ENCODE measurements at places on chromosomes 2 and 18.

DNA sequence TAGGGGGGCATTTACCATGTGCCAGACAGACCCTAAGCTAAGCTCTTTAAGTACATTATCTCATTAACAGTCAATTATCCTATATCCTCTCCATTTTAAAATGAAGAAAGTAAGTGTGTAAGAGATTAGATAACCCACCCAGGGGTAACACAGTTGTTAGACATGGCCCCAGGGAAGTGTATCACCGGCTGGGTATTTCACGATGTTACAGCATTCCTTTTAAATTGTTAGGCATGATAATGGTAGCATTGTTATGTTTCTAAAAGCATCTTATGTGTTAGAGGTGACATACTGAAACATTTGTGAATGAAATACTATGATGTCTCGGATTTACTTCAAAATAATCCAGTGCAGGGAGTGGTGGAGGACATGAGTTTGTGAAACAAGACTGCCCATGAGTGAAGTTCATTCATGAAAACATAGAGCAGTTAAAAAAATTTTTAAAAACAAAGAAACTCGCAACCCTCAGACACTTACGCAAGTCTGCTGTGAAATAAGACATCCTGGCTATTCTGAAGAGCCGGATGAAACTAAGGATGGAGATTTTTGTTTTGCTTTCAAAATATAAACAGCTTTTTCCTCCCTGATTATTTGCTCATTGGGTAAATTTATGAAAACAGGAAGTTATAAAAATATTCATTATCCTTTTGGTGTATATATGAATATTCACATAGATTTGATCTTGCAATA lies 54.9 kb downstream of the IL1RL2 start:
- no peak for DNase-seq

- DNase-seq, result peak; percentile 27
Observed at GRCh38 chr18:43571078-43571689, 293.9 kb upstream of the SYT4 start.

- no peak for DNase-seq
Observed at GRCh38 chr2:207955456-207955855, 69.9 kb downstream of the PLEKHM3 start.

- DNase-seq, result no peak
Observed at GRCh38 chr18:37218022-37218590, 347.5 kb downstream of the CELF4 start.

- no peak for DNase-seq
Observed at GRCh38 chr2:165857876-165858275, 63.8 kb upstream of the GALNT3 start.

DNA sequence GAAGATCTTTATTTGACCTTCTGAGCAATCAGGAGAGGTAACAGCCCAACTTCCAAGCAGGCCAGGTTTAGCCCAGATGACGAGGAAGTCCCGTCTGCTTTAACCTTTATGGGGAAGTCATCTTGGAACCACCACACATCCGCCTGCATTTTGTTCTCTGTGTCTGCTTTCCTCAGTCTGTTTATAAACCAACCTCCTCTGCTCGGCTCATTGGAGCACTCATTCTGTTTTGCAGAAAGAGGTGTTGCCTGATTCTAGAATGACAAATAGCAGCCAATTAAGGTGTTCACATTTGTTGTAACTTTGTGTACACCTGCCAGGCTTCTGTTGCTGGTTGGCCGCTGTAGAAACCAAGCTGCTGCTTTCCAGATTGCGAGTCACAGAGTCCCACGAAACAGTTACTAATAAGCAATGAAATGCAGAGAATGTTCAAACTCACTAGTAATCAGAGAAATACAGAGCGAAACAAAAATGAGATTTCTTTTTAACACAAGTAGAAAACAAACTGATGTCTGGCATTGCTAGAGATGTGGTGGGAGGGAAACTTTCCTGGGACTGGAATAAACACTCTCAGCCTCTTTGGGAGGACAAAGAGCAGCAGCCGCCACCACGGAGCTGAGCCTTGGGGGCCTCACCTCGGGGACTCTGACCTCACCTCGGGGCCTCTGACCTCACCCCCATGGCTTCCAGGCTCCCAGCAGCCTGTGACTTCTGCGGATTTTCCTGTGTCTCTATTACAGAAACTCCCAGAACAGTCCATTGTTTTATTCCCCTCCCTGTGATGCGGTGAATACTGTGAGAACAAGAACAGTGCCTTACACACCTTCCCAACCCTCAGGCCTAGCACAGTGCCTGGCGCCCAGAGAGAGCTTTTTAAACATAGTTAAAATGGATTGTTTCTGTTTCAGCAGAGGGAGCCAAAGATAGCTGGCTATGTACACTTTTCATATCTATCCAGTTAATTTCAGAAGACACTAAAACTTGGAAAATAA lies 64.0 kb downstream of the MBP start:
- DNase-seq, result no peak

DNA sequence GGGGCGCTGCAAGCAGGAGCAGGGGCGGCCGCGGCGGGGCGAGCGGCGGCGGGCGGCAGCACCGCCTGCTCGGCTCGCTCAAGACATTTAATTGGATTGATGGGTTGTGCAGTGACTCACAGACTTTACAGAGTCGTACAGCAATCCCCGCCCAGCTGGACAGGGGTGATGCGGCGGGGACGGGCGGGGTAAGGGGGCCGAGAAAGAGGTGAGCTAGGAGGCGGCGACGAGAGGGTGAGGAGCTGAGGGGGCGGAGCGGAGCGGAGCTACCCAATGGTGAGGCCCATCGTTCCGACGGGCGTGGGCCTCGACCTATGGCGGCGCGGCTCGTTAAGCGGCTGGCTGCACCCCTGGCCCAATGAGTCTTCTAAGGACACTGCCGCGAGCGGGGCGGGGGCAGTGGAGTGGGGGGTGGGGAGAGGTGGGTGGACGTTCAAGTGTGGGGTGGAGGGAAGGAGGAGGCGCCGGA lies 97.1 kb upstream of the SERTAD2 start:
- peak; percentile 100 for DNase-seq

DNA sequence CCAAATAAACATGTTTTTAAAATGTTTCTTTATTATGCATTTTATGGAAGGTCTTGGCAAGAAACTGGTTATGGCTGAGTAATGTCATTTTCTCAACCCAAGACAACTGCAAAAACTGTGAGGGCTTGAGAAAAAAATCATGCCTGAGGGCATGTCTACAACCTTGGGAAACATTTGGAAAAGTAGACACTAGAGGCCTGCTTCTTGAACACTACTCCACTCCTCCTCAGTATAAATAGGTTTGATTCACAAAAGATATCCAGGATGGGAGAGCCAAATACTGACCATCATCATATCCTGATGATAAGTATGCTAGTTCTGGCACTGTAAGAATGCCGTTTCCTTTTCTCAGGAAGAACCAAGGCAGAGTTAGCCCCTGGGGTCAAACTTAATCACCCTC lies 71.1 kb downstream of the OSR1 start:
- DNase-seq, result no peak

DNA sequence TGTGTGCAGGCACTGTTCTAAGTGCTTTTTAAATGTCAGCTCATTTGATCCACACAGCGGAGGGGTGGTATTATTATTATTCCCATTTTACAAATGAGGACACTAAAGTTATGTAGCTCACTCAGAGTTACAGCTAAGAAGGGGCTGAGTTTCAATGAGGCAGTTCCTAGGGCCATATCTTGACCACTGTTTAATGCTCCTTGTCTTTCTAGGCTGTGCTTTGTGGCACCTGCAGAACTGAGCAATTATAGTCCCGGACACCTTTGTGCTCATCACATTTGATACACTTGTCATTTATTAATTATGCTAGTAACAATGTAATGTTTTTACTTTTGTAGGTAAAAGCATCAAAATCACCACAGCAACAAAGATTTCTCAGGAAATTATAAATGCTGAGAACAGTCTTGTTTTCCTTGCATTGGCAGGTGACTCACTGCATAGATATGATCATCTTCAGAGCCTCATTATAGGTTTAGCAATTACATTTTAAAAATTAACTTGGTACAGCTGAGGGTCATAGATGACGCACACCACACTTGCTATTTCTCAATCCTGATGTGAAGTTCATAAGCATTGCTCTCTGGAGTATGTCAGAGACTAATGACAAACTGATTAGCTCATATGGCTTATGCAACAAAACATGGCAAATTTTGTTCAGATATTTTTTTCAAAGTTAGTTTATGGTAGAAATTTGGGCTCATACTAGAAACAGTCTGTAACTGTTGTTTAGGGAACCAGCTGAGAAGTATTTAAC lies 366.8 kb downstream of the TGIF1 start:
- no peak for DNase-seq

DNA sequence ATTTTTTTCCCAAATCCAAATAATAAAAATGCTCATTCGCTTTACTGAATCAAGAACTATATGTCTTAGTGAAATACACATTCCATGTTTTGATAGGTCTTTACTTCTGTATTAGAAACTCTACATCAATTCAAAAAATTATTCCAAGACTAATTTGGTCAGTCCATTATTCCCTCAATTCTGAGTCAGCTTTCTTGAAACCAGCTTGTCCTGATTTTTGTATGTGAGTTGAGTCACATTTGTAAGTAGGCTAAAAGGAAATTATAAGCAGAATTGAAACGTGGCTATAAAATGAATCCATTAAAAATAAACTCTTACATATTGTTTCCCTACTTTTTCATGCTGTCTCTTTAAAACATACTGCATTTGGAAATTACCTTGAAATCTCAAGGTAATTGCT lies 113.0 kb downstream of the DNER start:
- no peak for DNase-seq

- no peak for DNase-seq
Observed at GRCh38 chr2:220410296-220410695, 782.9 kb downstream of the SLC4A3 start.

- DNase-seq, result no peak
Observed at GRCh38 chr2:104845552-104845931, 8.4 kb upstream of the POU3F3 start.

- no peak for DNase-seq
Observed at GRCh38 chr2:79128406-79128805, 8.1 kb downstream of the REG1A start.

- DNase-seq, result no peak
Observed at GRCh38 chr18:68219274-68219673, 495.6 kb downstream of the TMX3 start.

DNA sequence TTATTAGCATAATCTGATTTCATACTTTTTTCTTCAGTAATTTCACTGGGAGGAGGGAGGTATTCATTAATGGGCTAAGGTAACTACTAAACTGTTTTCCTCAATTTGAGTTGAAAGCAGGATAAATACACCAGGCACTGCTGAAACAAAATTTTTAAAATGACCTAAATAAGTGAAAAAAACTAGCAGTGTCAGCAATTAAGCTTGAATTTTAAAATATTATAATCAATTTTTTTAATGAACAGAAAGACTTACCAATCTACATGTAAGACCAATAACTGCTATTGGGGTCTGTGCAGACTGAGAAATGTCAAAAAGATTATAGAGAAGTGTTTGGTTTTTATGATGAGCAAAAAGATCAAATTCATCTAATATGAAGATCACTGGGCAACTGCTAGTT lies 68.4 kb downstream of the ORC4 start:
- no peak for DNase-seq

- no peak for DNase-seq
Observed at GRCh38 chr18:8247700-8248099, 361.5 kb upstream of the RAB12 start.

DNA sequence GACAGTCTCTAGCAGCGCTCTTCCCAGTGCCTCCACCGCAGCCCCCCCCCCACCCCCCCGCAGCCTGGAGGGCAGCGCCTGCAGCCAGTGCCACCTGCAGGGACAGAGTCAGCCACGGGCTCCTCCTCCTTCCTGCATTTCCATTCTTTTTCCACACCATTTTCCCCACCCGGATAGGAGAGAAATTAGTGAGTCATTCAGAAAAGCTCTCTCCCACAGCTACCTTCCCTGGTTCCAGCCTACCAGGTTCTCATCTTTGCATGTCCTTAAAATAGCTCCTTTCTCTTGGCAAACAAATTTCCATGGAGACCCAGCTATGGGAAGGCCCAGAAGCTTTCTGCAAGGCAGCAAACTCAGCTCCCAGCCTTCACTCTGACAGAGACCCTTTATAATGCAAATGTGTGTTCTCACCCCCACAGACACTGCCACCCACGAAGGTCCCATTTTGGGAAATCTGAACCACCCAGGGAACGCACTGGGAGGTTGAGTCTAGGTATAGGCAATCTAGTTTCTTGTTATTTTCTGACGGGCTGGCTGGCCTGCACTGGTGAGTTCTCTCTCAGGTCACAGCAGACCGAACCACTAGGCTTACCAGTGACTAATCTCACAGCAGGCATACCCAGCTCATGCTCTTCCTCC lies 41.8 kb upstream of the ATG16L1 start:
- no peak for DNase-seq

GRCh38 chr18:56789004-56789888 lies 138.1 kb downstream of the WDR7 start:
- no peak for DNase-seq

DNA sequence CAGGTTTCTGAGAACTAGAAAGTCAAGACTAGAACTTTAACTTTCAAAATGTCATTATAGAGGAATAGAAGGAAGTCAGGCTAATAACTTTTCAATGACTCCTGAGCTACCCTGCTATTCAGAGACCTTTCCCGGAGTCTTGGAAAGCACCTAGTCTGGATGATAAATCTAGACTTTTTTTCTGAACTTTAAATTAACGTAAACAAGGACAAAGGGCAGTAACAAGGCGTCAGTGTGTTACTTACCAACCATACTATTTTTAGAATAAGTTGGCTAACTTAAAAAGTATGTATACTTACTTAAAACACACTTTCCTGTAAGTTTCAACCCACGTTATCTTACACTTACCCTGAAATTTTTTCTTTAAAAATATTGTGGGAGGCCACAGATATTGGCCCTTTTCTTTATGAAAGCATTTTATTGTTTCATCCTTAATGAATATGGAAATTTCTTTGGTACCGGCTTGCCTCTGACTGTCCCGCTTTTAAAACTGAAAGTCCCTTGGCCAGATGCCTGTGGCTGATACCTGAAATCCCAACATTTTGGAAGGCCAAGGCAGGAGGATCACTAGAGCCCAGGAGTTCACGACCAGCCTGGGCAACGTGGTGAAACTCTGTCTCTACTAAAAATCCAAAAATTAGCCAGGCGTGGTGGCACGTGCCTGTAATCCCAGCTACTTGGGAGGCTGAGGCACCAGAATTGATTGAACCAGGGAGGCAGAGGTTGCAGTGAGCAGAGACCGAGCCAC lies 9.7 kb downstream of the PMAIP1 start:
- no peak for DNase-seq

DNA sequence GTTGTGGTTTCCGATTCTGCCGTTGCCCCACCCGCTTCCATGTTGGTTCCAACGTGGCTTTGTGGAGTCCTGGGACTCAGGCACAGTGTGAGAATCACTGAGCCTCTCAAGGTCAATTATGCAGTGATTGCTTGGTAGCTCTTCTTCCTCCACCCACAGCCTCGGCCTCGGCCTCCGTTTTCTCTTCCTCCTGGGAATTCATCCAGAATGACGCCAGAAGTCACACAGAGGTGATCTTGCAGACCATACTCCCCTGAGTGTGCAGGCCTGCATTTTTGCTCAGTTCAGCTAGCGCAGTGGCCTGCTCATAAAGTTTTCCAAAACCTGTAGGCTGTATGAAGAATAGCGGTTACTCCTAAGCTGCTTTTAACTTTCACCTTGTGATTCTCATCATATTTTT lies 273.3 kb downstream of the GBX2 start:
- DNase-seq, result no peak

DNA sequence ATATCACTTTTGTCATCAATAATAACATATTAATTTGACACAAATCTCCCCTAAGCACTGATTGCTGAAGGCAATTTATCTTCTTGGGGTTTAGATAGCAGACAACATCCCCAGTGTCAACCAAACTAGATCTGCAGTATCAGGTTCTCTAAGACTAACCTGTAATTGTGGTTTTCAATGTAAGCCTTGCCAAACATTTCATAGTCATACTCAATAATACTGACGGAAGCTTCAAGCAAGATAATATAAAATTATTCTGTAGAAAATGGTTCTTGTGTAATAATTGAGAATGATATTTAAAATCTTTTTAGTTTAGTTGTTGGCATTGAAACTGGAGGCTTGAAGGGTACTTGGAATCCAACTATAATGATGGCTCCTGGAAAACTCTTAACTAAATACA lies 186.3 kb downstream of the RIT2 start:
- no peak for DNase-seq
